GM12864 (cell line): ENCODE measurements at places on chromosomes 3 and 15.

GRCh38 chr15:63368503-63368902 is 13.1 kb downstream of the CA12 start:
- no peak for DNase-seq

GRCh38 chr15:56675930-56676329 is 57.4 kb downstream of the ZNF280D start:
- no peak for DNase-seq

DNA sequence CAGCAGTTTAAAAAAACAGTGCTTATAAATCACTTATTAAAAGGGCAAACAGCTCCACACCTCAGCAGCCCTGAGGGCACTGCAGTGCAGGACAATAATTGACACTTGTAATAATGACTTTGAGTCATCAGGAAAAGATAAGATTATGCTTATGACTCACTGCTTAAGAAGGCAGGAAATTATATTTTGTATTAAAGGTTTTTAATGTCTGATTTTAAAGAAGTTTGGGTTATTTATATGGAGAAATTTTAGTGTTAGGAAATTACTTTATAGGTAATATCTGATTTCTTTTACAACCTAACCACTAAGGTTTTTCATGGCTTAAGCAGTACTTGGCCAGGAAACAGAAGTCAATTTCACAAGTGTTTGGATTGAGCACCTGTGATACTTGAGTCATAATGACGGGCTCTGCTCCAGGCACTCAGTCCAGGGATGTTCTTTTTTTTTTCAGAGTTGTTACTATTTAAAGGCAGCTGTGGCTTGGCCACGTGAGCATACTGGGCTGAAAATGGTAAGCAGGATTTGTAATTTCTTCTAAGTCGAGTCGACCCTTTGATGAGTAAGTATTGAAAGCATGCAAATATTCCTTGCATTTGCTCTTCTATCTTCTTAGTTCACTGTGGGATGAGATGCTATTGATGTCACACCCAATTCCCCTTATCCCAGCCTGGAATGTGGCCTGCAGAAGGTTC is 21.6 kb upstream of the SLC6A20 start:
- DNase-seq, result no peak

GRCh38 chr3:63803911-63804310 is 15.2 kb upstream of the C3orf49 start:
- DNase-seq, result no peak

DNA sequence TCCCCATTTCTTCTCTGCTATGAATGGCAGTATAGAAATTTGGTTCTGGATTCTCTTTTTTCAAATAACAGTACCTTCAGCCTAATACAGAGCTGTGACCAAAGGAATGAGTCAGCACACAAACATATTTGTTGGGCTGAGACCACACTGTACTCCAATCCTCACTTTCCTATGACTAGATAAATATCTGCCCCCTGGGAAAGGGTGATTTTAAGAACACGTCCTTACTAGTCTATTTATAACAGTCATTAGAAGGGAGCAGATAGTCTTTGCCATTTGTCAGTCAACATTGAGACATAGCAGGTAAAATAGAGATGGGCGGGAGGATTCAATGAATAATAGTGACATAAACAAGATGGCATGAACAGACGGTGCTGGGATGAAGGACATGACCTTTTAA is 461.3 kb downstream of the MCTP2 start:
- no peak for DNase-seq

DNA sequence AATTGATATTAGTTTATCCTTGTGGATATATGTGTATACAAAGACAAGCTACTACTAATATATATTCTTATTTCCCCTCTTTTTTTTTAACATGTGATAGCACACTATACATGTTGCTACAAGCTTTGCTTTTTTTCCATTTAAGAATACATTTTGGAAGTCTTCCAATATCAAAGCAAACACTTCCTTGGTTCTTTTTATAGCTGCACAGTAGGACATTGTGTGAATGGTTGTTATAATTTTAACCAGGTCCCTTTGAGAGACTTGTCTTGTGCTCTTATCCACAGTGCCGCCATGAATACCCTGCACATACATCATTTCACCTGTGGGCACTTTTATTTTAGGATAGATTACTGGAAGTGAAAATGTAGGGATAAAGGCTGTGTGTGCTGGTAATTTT is 88.7 kb downstream of the CACNA2D3 start:
- DNase-seq, result no peak
